ENCODE measurements at places on chromosomes 7 and 10.
A peak's percentile ranks its signal among the peaks of the same experiment; 100 is the strongest.

DNA sequence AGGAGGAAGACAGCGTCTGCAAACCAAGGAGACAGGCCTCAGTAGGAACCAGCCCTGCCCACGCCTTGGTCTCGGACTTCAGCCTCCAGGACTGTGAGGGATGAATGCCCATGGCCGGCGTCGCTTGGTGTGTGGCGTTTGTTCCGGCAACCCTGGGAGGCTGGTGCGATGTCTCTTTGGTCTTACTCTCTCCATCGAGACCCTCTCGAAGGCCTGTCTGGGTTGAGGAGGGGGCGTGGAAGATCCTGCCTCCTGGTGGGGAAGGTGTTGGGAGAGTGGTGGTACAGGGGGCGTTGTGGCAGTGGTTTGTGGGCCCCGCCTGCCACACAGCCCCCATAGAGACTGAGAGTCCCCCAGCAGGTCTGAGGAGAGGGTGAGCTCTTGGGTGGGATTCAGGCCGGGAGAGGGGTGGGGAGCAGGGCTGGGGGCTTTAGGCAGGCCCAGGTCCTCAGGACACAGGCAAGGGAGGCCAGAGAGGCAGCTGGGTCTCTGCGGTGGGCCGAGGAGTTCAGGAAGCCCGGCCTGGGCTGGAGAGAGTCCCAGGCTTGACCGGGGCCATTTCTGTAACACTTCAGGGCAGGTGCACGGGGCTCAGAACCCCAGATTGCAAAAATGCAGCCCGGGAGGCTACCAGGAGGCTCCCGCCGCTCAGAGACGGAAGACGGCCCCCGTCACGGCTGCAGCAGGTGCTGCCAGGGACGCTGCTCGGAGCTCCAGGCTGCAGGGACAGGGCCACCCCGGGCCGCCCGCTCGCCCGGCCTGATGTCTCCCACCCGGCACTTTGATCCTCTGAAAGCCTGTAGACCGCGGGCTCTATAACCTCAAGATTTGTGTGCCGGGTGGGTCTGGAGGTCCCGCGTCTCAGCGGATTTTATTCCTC is 33.8 kb upstream of the PSMG3 start:
- no peak for DNase-seq

GRCh38 chr7:130990178-130990832 is 256.3 kb upstream of the KLF14 start:
- DNase-seq: peak; percentile 64

DNA sequence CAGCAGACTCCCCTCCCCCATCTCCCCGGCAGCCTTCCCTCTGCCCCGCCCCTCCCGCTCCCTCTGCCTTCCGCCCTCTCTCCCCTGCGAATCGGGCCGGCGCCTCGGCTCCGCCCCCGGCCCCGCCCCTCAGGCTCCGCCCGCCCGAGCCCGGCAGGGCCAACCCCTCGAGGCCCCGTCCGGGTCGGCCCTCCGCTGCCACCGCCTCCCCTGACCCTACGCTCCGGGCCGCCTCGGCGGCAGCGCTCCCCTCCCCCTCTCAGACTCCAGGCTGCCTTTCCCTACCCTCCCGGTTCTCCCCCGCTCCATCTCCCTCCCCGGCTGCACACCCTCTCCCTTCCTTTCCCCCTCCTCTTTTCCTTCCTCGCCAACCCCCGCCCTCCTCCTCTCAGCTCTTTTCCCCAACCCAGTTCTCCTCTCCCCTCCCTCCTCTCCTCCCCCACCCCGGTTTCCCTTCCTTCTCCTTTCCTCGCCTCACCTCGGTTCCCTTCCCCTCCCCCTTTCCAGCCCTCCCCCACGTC is 1.6 kb downstream of the ZNF467 start:
- DNase-seq: peak; percentile 91

DNA sequence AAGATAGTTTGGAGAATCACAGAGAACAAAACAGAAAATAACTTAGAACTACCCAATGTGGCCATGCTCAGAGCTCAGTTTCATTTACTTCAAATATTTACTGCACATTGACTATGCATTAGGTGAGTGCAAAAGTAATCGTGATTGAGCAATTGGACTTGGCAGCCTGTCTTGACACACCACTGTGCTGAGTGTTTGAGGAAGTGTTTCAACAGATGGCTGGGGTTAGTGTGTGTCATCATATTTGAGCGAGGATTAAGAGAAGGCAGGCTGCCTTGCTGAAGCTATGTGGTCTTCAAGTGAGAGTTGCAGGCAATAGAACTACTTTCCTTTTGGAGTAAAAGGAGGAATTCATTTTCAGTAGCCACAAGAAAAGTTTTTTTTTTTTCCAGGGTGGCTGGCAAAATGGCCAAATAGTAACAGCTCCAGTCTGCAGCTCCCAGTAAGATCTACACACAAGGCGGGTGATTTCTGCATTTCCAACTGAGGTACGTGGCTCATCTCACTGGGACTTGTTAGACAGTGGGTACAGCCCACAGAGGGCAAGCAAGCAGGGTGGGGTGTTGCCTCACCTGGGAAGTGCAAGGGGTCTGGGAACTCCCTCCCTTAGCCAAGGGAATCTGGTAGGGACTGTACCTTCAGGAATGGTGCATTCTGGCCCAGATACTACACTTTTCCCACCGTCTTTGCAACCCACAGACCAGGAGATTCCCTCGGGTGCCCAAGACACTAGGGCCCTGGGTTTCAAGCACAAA is 37.6 kb downstream of the AKR1C4 start:
- DNase-seq: no peak

DNA sequence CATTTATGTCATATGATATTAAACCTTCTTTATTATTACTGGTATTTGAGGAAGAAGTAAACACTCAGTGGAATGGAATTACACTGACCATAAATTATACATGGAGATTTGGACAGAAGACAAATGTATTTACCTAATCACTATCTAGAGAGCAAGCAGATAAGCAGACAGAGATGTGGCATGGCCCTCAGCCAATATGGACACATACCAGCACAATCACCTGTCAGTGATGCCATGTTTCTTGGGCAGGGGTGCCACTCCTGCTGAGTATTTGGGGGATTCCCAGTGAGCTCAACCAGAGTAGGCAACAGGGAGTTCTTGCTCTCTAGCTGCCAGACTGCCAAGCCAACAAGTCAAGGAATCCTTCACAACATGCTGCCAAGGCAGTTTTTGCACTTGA is 866.3 kb upstream of the LRRN3 start:
- no peak for DNase-seq

GRCh38 chr7:143456992-143457793 is 13.9 kb downstream of the TAS2R60 start:
- DNase-seq: no peak

DNA sequence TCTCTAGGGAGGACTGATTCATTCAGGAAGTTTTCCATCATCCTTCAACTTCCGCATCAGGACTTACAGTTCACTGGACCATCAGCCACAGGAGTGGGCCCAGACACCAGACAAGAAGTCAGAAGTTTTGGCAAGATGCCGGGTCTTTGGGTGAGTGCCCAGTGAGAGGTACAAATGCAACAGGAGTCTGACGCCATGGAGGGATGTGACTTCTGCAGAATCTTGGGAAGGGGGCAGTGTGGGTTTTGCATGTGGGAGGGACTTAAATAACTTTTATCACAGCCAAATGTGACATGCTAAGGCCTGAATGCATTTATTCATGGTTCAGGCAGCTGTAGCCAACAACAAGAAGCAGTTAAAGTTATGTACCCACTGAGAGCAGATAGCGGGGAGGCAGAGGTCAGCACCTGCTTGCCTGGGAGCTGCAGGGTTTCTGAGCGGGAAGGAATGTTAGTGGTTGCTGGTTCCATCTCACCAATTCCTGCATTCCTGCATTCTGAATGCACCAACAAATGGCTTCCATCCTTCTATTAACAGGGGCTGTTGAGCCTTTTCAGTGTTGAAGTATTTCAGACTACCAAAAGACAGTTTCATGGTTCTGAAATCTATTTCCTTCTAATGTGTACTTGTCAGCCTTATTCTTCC is 375.2 kb downstream of the PAXIP1 start:
- no peak for DNase-seq

DNA sequence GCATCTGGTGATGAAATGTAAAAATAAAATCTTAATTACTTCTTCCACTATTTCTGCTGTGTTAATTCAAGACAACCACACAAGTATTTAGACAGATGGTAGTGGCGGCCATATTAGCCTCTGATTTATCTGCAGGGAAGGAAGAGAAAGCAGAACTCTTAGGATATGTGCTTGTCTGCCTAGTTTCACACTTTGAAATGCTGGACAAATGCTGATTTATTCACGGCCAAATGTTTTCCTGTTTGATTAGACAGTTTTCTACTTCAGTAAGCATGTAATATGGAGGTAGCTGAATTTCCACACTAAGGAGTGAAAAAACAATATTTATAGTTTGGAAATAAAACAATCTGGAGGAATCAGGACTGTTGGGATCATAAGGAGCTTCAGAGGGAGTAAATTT is 158.1 kb downstream of the AGMO start:
- DNase-seq: no peak

- DNase-seq: no peak
Observed at GRCh38 chr7:149237502-149237901, 1.9 kb upstream of the ZNF212 start.

DNA sequence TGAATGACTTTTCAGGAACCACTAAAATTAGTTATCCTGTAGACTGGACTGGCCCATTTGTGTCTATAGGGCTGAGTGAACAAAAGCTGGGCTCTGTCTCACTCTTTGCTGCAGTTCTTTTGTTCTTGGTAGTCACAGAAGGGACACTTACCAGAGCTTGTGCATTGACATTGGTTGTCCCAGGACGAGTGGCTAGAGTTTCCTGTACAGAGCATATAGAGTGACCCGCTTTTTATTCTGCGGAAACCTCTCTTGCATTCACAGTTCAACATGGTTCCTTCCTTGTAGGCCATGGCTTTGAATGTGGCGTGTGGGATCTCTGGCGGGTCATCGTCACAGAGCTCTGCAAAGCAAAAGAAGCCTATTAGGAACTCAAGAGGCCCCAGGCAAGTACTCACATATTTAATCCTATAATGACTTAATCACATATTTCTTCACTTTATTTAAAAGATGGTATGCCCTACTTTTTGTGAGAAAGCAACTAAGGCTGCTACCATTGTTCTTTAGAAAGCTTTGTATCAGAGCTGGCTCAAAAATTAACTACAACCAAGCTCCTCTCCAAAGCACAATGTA is 36.4 kb downstream of the IL2RA start:
- no peak for DNase-seq

GRCh38 chr7:68694656-68695055 is 903.6 kb upstream of the AUTS2 start:
- no peak for DNase-seq

GRCh38 chr7:128868624-128869137 is 6.0 kb downstream of the ATP6V1F start:
- DNase-seq: no peak

DNA sequence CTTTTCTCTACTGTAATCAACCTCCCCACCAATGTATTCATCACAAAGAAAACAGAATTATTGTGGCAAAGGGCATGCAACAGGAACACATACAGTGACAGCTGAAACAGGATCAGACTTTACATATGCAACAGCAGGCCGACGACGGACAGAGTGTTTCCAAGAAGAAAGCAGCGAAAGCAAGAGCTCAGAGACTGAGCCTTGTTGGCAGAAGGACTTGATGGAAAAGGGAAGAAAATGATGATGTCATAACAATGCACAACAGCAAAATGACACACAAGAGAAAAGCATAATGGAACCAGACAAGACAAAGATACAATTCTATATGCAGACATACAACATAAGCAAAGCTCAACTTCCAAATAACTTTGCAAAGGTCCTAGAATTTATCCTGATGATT is 106.5 kb downstream of the ARHGAP12 start:
- DNase-seq: no peak

DNA sequence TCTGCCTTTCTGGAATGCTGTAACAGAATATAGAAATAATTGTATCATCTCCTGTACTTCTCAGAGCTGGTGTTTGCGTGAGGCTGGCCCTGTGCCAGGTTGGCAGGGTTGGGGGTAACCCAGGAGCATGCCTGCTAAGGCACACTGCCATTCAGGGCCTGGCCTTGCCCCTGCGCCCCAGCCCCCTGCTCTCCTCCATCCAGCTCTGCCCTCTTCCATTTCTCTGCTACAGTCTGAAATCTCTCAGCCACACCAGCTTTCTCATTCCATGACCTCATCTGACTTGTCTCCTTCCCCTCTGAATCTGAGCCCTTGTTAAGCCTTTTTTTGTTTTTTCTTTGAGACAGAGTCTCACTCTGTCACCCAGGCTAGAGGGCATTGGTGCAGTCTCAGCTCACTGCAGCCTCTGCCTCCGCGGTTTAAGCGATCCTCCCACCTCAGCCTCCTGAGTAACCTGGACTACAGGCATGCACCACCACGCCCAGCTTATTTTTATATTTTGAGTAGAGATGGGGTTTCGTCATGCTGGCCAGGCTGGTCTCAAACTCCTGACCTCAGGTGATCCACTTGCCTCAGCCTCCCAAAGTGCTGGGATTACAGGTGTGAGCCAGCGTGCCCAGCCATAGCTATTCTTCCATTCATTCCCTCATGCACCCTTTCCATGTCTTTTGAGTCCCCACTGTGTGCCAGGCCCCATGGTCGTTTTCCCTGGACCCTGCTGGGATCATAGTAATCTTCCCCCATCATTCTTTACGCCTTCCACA is 206.8 kb downstream of the CUX1 start:
- no peak for DNase-seq

DNA sequence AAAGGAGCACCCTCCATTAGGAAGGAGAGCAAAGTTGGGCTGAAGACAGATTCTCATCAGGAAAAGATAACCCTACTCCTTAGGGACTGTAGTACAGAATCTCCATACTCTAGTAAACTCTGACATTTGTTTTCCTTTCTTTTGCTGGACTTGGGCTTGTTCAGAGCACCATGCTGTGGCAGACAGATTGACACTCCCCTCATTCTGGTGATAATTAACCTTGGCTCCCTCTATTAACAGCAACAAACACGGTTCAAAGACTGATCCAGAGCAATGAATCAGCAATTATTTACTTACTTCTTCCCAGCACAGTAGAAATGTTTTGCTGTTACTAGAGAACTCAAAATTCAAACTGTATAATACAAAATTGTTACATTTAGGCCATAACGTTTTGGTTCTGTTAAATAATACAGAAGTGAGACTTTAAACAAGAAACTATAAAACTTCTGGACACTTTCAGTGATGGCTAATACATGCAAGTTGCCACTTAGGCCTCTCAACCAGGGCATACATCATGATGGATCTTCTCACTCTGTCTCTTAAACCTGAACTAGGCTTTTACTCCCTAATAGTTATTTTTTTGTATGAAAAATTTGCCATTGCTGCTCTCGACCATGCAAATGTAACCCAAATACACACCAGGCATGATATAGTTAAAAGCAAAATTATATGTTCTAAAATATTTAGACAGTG is 639.0 kb downstream of the IPMK start:
- no peak for DNase-seq

- DNase-seq: no peak
Observed at GRCh38 chr7:94095316-94096009, 91.3 kb upstream of the BET1 start.

DNA sequence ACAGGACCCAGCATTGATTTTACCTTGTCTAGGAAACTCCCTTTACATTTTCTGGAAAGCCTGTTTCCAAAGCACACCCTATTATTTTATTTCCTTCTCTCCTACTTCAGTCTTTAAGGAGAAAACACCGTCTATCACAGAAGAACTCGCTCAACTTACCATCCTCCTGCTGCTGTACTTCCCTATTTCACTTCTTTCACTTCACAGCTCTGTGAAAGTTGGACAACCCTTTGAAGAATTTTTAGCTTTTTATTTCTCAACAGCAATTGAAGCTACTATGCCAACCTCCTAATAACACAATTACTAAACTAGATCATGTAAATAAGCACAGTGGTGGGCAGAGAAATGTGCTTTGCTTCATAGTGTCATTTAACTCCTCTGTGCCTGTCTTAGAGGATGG is 166.5 kb downstream of the TFEC start:
- DNase-seq: no peak
